ENCODE measurements at places on chromosomes 5 and 9.

- no peak for DNase-seq
Observed at GRCh38 chr5:61028382-61028781, 83.4 kb downstream of the NDUFAF2 start.

- no peak for DNase-seq
Observed at GRCh38 chr5:143916451-143916850, 104.5 kb downstream of the HMHB1 start.

GRCh38 chr5:39119404-39120051 lies 45.3 kb upstream of the RICTOR start:
- no peak for DNase-seq

DNA sequence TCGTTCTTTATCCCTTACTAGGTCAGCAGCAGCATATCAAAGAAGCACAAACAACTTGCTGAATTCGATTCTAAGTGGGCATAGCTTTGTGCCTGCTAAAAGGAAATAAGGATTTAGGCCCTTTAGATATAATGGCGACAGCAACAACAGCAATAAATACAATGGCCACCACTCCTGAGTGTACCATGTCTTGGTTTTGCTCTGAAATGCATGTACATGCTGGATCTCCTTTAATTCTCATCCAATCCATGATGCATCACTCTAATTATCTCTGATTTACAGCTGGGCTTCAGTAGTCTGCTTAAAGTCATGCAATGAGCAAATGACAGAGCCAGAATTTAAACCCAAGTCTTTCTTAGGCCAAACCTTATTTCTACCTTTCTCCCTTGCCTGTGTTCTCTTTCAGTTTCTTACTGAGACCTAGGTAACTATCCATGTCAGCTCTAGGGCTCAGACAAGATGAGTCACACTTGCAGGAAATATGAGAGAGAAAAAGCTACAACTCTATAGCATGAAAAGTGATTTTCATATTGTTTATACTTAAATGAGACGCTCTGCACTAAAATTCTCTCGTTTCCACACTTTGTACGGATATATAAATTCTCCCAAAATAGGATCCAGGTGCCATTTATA lies 111.8 kb downstream of the HMHB1 start:
- DNase-seq, result no peak

DNA sequence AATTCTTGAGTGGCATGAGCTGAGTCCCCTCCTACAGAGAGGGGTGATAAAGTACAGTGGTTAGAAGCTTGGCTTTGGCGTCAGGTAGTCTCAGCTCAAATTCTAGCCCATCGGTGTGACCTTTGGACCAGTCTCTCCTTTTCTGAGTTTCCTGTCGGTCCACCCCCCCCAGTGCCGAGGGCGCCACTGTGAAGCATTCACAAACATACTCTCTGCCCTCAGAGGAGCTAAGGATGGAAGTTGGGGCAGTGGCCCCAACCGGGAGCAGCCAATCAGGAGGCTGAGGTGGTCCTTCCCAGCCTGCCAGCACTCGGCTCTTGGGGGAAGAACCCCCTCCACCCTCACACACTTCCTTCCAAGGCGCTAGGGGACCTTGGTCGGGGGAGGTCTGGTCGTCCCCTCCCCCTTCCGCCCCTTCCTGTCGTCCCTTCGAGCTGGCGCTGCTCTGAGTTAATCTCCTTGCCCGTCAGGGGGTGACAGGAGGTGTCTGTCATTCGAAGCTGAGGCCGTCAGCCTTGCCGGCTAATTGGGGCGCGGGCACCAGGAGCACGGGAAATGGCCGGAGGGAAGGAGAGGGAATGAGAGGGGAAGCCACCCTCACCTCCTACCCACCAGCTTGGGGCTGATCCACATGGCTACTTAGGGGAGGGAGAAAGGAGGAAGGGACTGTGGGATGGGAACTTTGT lies 53.0 kb downstream of the CXXC5 start:
- DNase-seq, result no peak

GRCh38 chr5:52987711-52988331 lies 1.3 kb upstream of the ITGA2 start:
- DNase-seq, result no peak

- DNase-seq, result no peak
Observed at GRCh38 chr9:124016175-124017050, 4.8 kb downstream of the LHX2 start.

DNA sequence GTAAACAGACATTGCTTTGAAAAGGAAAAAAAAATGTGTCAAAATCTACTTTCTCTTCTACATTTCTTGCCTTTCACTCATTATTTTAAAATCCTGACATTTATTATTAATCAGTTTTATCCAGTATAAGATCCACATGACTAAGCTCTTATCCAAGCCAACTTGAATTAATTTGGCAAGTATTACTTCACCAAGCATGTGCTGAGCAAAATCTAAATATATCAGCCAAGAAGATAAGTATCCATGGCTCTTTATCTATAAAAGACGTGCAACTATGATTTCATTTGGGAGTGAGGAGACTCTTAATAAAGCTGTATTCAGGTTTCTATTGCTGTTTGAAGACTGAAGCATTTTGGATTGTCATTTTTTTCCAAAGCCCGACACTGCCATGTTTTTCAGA lies 221.3 kb downstream of the TRIM36 start:
- DNase-seq, result no peak

- no peak for DNase-seq
Observed at GRCh38 chr9:6067426-6067825, 52.0 kb upstream of the RANBP6 start.

DNA sequence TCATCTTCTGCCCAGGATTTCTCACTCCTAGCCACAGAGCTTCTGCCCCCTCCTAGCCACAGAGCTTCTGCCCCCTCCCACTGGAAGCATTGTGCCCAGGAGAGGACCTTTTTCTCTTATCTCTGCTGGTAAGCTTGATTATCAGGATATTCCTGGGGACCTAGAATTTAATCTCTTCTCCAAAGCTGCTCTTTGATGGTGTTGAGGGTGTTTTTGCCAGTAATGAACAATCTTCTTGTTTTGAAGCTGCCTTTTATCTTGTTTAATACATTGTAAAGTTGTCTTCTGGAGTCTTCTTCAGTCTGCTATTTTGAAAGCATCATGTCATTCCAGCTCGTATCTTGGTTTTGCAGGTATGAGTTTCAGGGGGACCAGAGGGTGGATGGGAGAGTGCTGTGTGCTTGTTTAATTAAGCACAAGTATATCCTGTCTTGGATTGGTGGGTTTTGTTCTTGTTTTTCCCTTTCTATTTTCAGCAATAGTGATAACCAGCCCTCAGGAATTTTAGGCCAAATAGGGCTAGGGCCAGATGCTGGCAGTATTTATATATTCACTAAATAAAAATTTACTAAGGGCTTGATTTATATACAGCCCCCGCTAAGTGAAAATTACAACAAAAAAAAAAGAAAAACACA lies 214.0 kb upstream of the DMRT1 start:
- DNase-seq, result no peak
